ENCODE measurements at places on chromosomes 12 and 14.

DNA sequence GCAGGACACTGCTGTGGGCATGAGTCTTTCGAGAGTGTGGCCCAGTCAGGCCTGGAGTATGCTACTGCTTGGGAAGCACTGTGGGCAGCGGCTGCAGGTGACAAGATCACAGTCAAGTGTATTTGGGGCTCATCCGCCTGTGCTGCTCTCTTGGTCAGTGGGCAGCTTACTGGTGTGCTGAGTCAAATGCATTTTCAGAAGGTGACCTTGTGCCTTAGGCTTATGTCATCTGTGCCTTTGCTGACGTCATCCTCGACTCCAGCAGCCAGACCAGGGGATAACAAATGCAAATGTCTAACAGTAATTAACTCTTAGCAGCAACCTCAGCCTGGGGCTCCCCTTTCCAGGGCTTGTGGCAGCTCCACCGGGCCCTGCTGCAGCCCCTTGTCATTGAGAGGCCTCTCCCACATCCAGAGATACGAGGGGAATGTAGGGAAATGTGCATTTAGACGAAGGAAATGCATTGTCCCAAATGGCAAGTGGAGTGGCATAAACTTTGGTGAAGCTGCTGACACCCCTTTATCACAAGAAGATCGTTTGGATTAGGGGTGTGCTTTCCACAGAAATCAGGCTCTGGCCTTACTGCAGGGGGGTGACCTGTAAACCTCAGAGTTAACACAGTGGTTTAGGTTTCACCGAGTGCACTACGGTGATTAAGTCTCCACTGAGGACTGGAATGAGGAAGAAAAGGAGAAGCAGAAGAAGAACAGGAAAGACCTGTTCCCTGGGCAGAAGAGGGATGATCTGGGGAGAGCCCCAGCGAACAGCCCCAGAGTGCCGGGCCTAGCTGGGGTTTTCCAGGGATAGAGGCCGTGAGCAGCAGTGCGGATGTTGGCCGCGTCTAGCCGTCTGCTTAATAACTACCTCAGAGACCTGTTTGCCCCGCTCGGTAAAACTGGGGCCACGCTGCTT is 39.7 kb downstream of the PSMA6 start:
- DNase-seq: no peak

DNA sequence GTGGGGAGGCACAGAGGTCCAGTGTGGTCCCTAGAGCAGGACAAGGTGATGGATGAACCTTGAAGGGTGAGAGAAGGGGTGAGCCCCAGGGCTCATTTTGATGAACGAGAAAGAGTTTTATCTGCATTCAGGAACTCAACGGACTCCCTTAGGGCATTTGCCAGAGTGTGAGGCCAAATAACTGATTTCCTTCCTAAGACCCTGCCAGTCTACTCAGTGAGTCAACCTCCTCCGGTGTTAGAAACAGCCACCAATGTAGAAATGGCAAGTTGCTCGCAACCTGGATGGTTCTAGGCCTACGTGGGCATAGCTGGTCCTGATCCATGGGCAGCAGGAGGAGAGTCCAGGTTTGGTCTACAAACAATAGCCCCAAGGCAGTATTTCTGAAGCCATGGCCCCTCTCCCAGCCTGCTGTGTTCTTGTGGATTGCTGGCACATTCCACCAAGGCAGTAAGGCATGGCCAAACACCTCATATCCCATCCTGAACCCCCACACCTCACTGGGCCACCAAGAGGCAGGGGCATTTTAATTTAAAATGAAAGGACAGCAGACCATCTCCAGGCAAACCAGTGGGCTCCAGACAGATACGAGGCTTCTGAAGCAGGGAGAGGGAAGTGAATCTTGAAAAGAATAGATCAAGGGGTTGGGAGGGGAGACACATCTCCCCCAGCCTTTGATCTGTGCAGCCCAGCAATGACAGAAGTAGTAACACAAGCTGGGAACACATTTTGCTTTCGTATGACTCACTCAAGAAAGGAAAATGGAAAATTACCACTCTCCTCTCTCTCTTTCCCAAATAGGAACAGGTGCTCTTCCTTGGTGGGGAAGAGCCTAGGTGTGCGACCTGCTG is 25.4 kb upstream of the TESC start:
- no peak for DNase-seq

DNA sequence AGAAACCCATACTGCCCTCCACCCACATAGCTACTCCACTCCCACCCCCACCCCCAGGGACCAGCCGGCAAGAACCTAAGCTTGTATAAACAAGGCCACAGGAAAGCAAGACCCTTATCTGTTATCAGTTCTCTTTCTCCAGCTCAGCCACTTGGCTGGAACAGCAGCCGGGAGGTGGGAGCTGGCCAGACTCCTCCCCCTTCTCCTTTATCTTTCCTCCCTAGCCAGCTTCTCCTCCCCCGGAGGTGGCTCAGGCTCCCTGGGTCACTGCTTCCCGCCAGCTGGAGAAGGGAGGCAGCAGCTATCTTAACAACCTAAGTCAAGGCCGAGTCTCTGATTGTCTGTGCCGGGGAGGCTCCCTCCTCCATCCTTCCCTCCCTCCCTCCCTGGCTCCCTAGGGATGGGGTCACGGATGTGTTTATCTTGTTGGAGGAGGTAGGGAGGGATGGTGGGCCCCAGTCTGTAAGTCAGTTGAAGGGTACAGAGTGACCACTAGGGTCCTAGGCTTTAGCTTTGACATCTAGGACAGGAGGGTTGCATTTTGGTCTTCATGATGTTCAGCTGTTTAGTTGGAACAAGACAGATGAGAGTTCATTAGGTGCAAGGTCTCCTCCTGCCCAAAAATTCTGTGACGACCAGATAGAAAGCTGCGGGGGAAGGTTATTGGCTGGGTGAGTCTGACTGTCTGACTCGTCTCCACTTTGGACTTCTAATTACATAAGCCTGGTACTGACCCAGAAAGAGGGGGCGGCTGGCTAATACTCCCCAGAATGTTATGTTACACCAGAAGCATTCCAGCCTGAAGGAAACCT is 29.7 kb downstream of the ZFP36L1 start:
- no peak for DNase-seq

DNA sequence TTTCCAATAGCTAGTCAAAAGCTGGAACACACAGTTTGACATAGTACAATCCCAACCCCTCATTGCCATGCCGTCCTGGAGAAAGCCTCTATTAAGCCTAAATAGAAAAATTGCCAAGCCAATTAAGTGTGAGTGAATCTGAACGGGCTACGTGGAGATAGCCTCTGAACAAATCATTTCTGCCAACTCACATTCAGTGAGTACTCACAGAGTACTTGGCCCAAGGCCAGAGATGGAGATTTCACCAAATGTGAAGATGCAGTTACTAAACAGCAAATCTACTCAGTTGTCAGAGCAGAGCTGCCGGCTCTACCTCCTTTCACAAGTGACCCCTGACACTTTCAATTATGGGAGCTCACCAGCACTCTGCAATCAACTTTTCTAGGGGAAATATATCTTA is 350.0 kb downstream of the GALC start:
- DNase-seq: no peak

GRCh38 chr12:118150625-118151024 is 14.7 kb downstream of the PEBP1 start:
- DNase-seq: no peak

DNA sequence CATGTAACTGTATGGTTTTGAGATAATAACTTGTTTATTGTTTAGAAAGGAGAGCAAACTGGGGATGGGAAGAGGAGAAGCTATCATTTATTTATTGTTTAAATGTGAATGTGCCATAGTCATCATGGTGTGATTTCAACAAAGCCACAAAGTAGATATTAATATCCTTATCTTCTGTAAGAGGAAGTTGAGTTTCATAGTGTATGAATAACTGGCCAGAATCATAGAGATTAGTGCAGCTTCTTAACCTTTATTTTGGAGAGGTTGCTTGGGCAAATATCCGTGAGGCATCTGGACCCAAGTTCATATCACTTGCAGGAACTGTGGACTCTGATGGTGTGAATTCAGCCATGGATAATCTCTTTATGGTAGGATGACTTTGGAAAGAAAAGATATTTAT is 26.8 kb upstream of the LYZ start:
- no peak for DNase-seq

DNA sequence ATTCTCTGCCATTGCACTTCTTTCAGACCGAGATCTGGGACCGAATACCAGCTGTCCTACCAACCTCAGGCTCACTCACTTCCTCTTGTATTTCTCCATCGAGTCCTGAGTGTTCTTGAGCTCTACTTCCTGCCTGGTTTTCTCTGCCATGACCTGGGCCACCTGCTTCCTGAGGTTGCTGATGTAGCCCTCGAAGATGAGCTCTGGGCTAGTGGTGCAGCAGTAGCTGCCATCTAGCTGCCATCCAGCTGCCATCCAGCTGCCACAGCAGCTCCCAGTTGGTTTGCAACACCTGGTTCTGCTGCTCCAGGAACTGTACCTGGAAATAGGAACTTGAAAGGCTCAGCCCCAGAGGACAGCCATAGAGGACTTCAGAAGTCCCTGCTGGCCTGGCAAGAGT is 15.0 kb upstream of the KRT73 start:
- DNase-seq: no peak

- DNase-seq: no peak
Observed at GRCh38 chr14:63551332-63551731, 8.2 kb upstream of the PPP2R5E start.

- DNase-seq: no peak
Observed at GRCh38 chr12:102847131-102847530, 69.9 kb downstream of the PAH start.

GRCh38 chr14:100717386-100717785 is 9.3 kb upstream of the DLK1 start:
- DNase-seq: no peak

DNA sequence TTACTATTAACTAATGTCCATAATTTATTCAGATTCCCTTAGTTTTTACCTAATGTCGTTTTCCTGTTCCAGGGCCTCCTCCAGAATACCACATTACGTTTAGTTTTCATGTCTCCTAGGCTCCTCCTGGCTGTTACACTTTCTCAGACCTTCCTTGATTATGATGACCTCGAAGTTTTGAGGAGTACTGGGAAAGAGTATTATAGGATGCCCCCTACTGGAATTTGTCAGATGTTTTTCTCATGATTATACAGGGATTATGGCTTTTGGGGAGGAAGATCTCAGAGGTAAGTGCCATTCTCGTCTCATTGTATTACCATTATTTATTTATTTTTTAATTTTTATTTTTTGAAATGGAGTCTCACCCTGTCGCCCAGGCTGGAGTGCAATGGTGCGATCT is 17.7 kb upstream of the C1S start:
- no peak for DNase-seq

- DNase-seq: no peak
Observed at GRCh38 chr14:62722406-62722805, 322.9 kb downstream of the KCNH5 start.

- DNase-seq: no peak
Observed at GRCh38 chr12:94590428-94590827, 59.9 kb downstream of the TMCC3 start.

DNA sequence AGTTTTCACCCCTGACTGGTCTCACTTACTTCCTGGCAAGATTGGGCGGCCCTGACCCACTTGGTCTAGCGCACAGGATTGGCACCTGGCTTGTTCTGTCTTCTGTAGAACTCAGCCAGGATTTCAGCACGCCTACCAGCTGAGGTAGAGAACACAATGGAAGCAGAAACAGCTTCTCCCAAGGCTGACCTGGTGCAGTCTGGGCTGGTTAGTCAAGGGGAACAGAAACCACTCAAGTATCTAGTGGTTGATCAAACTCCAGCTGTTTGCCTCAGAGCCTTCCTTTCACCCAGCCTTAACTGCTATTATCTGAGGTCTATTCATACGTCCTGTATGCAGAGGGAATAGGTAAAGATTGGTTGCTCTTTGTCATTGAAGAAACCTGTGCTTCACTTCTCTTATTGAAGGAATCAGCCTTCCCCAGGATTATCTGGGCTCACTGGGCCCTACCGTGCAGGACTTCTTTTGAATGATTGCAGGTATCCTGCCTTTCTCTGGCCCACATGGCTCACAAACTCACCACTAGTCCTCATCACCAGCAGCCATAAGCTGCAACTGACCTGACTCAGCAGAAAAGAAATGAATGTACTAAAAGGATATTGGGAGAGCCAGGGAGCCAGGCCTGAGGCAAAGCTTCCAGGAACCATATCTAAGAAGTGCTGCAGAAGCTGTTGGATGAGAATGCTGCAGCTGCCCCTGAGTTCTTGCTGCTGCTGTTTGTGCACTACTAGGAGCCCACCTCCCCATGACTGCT is 2.5 kb upstream of the PLEKHD1 start:
- no peak for DNase-seq

- DNase-seq: no peak
Observed at GRCh38 chr14:61953602-61954001, 191.4 kb downstream of the SNAPC1 start.

- no peak for DNase-seq
Observed at GRCh38 chr12:47889040-47889439, 15.8 kb downstream of the VDR start.

DNA sequence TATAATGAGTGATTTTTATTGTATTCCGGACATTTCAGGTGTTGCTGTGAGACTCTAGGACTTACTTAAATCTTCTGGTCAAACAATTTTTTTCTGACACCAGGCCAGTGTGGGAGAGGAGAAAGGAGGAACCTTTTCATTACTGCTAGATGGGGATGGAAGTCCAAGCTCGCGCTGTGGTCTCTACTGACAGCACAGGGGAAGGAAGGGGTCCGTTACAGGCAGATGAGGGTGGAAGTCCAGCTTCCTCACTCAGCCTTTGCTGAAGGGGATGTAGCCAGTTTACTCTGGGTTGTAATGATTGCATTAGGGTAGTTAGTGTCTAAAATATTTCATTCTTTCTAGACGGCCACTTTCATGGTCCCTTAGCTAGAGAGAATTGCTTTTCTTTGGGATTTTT is 26.3 kb upstream of the ST8SIA1 start:
- DNase-seq: no peak

DNA sequence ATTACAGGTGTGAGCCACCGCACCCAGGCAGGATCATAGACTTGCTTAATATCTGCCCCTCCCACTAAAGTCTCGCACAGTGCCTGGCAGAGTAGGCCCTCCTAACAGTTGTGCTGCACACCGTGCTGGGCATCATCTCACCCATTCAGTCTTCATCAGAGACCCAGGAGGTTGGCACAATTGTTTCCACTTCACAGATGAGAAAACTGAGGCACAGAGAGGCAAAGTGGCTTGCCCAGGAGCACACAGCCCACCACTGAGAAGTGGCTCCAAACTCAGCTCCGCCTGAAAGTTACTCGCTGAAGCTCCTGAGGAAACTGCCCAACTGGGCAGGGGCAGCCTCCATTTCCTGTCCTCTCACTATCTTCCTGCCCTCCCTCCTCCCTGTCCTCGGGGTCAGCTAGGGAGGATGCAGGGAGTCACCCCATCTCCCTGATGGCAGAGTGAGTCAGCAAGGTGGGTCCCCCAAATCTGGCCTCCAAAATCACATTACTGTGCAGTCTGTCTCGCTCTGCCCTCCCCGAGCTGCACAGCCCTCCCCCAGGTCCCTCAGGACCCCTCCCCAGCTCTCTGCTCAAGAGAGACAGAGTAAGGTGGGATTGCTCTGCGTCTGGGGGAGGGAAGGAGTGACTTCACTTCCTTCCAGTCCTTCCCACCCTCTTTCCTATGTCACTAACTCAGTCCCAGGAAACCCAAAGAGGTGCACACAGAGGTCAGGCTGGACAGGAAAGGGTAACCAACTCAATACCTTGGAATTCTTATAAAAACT is 5.7 kb downstream of the SLC8B1 start:
- DNase-seq: no peak
